Activated naive CD4-positive, alpha-beta T cell (primary cell): ENCODE measurements at places on chromosomes 6 and 20.
A peak's percentile ranks its signal among the peaks of the same experiment; 100 is the strongest.

DNA sequence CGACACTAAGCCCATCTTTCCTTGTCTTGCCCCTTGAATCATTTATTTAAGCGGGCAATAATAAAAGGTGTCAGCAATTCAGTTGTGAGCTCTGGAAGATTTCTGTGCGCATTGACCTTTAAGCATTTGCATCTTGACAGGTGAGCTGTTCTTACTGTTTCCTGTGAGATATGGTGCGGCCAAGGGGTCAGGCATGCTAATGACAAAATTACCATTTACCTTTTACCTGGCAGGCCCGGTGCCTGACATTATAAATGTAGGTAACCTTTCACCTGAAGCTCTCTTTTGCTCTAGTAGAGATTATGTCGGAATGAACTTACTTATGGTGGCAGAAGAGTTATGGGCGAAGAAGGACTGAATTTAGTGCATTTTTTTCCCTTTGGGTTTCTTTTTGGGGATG lies 89.3 kb upstream of the EEF1E1 start:
- no peak for DNase-seq

GRCh38 chr6:89494131-89494793 lies 61.3 kb downstream of the ANKRD6 start:
- DNase-seq, result no peak

GRCh38 chr6:69937402-69938136 lies 71.2 kb downstream of the COL19A1 start:
- no peak for DNase-seq

GRCh38 chr20:49231471-49231870 lies 12.3 kb downstream of the DDX27 start:
- no peak for DNase-seq

- no peak for DNase-seq
Observed at GRCh38 chr6:20137240-20137639, 75.0 kb downstream of the MBOAT1 start.

- no peak for DNase-seq
Observed at GRCh38 chr6:40671001-40671693, 84.0 kb upstream of the LRFN2 start.

DNA sequence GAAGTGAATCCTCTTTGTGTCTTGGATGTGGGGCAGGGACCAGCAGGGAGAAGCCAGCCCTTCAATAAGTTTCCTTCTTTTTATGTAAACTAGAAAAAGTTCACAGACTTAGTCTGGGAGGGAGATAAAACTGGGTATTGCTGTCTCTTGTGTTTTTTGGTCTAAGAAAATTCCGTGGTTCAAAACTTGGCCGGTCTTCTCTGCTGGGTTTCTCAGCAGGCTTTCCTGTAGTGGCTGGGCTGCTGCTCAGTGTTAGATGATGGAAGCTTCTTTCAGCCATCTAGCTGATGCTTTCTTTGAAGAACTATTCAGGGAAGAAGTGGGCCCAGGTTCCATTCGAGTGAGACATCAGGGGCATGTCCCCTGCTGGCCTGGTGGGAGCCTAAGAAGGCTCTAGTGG lies 70.7 kb upstream of the SCP2D1 start:
- no peak for DNase-seq

DNA sequence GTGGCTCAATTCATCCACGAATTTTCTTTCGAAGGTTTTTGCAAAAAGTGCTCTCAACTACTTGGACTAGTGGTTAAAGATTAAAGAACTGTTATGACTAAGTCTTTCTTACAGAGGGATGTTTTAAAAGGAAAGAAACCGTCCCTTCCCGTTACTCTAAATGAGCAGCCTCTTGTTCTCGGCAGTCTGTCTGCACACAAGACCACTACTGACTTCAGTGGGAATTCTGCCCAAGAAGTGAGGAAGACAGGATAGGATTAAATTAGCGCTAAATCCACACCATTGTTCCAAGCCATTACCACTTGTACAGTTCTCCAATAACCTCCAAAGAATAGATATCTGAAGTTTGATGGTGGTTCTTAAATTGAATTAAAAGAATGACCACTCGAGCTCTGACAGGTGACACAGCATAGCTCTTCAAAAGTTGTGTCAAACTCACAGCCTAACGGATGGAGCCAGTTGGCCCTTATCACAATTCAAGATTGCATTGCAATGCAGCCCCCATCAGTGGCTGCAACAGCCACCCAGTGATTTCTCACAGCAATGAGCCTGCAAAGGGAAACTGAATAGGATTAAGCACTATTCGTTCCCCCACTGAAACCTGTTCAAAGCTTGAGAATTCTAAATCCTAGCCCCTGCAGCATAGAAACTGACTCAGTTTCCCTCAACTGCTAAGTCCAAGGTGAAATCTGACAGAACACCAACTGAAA lies 1.8 kb downstream of the EPB41L2 start:
- no peak for DNase-seq

- DNase-seq, result no peak
Observed at GRCh38 chr20:64112691-64113443, 5.5 kb upstream of the NPBWR2 start.

DNA sequence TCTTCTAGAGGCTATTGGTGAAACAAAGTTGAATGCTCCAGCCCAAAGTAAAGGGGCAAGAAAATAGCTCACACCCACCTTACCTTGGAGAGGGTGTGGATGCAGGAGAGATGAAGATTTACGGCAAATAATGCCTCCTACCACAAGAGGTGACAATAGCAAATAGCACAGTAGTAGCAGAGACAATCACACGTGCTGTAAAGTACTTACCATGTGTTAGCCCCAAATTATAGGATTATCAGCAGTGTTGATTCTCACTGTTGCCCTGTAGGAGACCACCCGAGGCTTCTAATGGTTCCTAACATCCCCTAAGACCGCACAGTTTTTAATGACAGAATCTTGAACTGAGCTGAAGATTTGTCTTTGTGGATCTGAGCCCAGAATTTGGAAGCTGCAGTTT lies 94.8 kb upstream of the FOXA2 start:
- DNase-seq, result no peak

DNA sequence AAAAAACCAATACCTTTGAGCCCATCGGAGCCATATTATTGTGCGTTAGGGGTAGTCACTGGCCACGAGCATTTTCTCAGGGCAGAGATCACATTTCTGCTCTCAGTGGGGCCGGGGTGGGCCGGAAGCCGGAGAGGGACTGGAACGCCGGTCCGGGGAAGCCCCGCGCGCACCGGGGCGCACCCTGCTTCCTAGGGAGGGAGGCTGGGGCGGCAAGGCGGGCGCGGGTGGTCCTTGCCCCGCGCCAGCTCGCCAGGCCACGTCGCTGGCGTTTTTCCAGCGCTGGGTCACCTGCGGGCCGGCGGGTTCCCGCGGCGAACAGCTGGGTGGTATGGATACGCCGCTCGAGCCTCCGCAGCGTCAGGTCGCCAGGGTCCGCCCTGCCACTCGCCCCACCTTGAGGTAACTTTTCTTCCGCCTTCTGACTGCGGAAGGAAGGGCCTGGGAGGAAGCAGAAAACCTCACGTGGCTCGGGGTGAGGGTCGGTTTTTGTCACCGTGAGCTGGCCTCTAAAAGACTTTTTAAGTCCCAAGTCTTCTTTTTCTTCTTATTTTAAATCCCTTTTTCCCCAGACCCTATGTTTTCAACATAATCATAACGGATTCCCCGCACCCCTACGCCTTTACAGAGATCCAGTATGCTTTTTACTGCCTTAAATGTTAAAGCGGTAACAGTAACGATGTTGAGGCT lies 2.7 kb upstream of the EEF1A1 start:
- peak; percentile 70 for DNase-seq
